AG09309 (cell line): ENCODE measurements at places on chromosomes 6 and 20.

DNA sequence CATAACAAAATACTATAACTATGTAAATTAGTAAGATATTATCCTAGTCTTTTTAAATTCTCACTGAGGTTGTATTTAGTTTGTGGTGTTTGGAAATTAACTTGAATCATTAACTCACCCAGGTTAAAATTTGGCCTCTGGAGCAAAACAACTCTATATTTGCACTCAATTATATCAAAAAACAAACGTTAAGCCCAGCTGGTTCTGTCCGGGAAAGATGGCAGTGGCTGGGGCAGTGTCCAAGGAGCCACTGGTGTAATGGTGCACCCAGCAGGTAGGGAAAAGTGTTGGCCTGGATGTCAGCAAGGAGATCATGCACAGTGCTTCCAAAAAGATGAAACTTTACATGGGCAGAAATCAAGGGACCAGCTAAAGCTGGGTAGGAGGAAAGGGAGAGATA, 285.3 kb upstream of the CITED2 start:
- DNase-seq = no peak

GRCh38 chr20:15702161-15702560, 871.1 kb downstream of the KIF16B start:
- DNase-seq = no peak

GRCh38 chr6:25088513-25088912, 152.8 kb upstream of the RIPOR2 start:
- no peak for DNase-seq

GRCh38 chr6:29887330-29887818, 55.0 kb upstream of the HLA-A start:
- DNase-seq = no peak

DNA sequence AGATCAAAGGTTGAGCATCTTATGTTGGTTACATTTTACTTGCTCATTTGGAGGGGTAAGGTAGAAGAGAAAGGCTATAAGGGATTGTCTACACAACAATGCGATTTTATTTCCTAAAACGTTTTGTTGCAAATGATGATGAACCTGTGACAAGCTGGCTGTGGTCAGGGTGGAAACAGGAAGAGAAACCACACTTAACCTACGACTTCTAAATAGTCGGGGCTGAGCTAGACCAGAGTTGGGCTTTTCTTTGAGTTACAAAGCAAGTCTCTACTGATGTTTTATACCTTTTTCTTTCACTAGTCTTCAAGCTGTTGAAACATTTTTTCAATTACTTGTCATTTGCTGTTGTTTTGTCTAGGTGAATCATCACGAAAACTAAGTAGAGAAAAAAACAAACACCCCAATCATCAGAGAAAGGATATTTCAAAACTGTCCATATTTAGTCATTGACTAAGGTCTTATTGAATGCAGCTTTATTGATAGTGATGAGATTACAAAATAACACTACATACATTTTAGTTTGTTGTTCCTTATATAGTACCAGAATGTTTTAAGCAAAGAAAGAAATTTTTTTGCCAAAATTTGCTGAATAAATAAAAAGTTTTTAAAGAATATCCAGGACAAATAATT, 18.0 kb downstream of the KLHL31 start:
- DNase-seq = no peak

- DNase-seq = no peak
Observed at GRCh38 chr6:90190752-90191395, 105.8 kb downstream of the BACH2 start.

DNA sequence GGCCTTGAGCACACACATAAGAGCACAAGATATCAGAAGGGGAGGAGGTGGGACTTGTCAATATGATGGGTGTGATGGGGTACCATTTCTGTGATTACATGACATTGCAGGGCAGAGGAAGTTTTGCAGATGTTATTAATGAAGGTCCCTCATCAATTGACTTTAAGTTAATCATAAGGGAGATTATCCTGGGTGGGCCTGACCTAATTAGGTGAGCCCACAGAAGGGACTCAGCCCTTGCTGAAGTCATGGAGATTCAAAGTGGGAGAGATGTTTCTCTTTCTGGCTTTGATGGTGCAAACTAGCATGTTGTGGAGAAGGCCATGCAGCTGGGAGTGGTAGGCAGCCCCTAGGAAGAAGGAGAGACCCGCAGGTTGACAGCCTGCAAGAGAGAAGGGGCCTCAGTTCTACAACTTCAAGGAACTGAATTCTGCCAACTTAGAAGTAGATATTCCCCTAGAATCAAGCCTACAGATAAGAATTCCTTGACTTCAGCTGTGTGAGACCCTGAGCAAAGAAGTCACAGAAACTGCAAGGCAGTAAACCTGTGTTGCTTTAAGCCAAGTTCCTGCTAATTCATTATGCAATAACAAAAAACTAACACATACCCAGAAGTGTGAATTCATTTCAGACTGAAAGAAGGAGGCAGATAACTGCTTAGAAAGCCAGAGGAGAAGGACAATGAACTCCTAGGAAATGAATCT, 131.3 kb downstream of the LRFN2 start:
- DNase-seq = no peak

DNA sequence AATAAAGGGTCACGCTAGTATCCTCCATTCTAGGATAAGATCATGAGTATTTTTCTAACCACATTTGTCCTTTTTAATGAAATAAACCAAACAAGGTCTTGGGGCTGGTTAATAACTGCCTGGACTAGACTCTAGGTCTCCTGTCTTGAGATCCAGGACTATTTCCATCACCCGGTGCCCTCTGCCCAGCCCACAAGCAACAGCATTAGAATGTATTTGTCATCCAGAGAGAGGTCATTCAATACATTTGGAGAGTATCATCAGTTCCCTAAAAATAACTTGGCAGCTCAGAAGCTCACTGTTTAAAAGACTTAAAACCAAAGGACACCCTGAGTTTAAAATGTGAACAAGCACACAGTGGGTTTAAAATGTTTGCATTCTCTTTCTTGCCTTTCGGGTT, 4.4 kb upstream of the RBM24 start:
- DNase-seq = no peak

GRCh38 chr6:111973927-111974639, 79.8 kb upstream of the CCN6 start:
- DNase-seq = no peak

DNA sequence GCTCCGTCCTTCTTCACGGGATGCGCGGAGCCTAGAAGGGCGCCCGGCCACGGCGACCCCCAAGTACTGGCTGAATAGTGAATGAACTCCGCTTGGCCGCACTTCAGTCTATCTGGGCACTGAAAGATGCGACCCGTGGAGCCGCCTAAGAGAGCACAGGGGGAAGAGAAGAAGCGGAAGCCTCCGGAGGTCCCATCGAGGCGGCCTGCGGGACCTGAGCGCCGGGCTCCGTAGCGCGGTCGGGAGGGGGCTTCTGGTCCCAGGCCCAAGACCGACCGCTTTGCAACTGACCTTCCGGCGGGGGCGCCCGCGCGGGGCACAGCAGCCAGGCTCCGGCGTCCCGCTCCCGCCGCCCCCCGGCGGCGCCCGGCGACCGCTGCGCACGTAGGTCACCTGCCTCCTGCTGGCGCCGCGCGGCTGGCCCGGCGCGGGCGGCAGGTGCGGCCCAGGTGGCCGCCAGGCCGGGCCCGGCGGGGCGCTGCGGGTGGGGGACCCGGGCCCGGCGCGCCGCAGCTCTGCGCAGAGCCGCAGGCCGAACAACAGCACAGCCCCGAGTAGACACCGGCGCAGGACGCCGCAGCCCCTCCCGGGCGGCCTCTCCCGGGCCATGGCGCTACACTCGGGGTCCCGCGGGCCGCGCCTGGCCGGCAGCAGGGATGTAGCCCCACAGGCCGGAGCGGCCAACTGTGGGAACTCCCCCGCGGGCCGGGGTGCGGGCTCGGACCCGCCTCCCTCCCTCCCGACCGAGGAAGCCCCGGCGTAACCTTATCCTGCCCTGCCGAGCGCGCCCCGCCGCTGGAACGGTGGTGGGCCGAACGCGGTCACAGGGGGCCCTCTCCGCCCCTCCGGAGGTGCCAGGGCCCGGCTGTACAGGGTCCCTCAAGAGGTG, at the start of gene METTL24:
TSS of gene METTL24 (minus strand) at position 686 of the 889 bp plus-strand sequence. CDS start at position 609, 77 bp downstream.
- DNase-seq = no peak

- DNase-seq = no peak
Observed at GRCh38 chr6:134074151-134075055, 22.0 kb upstream of the SLC2A12 start.

DNA sequence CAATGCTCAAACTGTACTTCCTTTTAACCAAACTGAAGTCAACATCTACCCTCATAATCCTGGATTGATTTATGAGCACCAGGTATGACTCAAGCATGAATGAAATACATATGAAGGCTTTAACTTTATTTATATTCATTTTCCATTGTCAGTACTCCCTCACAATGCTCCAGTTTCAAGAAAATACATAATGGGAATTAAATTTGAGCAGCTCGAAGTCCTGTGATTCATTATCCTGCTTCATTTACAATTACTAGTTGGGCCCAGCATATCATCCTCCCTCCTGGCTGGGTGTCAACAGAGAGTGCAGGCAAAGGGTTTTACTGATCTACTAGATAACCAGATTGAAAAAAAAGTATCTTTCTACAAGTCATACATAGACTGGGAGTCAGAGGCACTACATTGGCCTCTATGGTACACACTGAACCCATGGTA, 10.1 kb downstream of the SAMHD1 start:
- no peak for DNase-seq

DNA sequence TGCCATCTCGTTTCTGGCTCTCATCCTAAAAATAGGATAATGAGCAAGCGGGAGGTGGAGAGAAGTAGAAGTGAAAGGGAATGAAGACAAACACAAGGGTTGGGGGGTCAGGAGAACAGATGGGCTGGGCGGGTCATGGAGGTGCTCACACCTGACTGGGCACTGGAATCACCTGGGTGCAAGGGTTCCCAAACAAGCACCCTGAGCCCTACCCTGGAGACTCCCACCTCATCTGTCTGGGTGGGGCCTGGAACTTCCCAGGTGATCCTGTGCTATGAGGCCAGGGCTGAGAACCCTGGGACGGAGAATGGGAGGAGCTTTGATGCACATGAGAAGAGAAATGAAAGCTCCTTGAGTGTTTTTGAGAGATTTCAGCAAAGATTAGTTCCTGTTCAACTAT, 223.6 kb downstream of the ANKRD60 start:
- no peak for DNase-seq

DNA sequence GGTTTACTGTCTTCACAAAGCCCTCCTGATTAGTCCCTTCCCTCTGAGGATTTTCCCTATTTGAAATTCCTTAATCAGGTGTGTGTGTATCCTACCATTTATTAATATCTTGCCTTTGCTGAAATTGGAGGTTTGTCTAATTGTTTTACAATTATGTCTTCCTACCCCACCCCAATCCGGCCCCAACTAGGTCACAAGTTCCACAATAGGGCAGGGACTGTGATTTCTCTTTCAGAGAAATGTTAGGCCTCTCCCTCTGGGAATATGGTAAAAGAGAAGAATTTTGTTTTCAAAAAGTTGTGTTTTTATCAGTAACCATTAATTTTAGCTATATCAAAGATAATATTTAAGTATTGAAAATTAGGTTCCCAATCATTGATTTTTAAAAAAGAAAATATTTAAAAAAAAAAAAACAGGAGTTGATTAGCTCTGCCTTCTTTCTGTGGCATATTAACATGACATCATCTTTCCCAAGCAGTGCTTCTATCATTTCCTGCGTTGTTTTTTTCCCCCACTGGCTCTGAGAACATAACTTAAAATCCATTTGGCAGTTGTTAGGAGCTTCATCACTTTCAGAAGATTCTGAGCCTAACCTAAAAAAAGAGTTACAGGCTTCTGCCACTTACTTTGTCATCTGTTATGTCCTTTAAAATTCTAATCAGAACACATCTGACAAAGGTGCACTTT, 36.1 kb downstream of the BLOC1S5 start:
- DNase-seq = no peak

DNA sequence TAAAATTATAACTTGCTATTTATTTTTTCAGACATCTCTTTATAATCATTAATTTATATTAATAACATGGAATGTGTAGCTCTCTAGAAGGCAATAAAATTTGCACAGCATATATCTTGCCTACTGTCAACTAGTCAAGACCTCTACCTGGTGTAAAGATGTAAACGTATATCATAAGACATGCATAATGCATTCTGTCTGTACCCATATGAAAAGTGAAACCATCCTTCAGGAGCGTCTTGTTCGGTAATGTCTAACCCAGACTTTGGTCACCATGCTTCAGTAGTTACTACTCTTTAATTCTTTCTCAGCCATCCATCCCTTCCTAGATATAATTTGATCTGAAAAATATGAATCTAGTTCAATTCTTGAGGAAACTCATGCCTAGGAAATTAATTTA, 21.0 kb downstream of the CEP43 start:
- no peak for DNase-seq

GRCh38 chr6:56026455-56027180, 151.2 kb upstream of the BMP5 start:
- DNase-seq = no peak

DNA sequence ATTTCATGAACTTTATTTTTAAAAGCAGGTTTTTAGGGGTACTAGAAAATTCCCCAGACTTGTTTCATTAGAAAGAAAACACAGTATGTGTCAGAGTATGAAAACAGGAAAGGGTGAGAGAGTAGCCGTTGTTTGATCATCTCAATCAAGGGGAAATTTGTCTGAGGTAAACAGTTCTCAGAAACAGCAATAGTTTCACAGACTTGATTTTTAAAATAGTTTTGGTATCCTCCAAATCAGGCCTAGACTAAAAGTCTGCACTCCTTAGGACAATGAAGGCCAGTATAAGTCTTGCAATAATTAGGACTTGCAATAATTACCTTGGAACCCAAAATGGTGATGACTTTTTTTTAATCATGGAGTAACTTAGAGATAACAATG, 176.6 kb upstream of the TAB2 start:
- no peak for DNase-seq

GRCh38 chr20:19590382-19590781, 167.7 kb upstream of the RIN2 start:
- no peak for DNase-seq

DNA sequence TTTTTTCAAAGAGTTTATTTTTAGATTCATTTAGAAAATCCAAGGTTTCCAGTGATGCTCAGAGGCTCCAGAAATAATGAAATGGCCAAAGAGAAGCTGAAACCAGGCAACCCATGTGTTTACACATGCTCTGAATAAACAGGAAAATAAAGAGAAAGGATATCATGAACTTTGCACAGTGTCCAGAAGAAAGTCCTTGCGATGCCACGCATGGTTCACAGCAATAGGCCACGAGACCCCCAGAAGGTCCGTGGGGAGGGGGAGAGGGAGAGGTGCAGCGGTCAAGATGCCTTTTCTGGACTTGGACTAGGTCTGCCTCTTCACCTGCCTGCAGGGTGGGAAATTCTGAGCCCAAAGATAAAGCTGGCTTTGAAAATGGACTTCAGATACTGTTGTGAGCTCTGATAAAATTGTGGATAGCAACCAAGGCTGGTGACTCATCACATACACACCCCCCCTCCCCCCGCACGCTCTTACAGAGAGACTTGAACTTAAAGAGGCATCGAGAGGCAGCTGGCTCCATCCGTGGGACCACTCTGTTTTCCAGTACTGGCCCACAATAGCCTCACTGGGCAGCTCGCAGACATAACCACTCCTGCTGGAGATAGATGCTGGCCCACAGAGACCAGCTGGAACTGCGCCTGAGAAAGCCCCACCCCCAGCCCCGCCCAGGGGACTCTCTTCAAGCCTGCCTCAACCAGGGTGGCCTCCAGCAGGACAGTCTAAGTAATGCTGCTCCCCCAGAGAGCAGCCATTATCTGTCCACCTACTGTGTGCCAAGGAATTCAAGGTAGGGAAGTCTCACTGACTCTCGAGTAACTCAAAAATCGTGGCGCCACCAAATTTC, 21.2 kb upstream of the NFATC2 start:
- DNase-seq = peak; percentile 52

- no peak for DNase-seq
Observed at GRCh38 chr6:95601133-95601532, 23.8 kb downstream of the MANEA start.
